ENCODE measurements at places on chromosomes 3 and 15.

DNA sequence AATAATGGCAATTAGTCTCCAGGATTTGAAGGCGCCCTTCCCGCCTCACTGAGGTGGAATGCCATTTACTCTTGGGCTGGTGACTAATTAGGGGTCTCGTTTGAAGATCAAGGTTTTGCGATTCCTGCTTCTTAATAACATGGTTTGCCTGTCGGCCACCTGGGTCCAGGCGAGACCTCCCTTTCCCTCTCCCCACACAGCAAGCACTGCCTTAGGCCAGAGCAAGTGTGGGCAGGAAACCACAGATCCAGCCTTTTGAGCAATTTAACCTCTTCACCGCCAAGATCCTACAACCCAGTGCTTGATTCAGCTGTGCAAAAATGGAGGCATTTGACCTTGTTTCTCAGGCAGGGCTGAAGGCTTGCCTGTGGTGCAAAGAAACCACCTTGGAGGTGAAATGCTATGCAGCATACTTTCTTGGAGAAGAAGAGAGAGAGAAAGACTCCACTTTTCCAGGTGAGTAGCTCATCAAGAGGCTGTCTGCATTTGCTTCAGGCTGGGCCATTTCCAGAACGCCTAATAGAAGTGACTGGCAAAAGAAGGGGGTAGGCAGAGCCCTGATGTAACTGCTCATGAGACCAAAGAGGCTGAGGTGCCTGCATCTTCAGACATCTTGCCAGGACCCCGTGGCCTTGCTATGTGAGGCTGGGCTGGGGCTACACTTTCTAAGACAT, 34.1 kb upstream of the WNT5A start:
- no peak for DNase-seq

DNA sequence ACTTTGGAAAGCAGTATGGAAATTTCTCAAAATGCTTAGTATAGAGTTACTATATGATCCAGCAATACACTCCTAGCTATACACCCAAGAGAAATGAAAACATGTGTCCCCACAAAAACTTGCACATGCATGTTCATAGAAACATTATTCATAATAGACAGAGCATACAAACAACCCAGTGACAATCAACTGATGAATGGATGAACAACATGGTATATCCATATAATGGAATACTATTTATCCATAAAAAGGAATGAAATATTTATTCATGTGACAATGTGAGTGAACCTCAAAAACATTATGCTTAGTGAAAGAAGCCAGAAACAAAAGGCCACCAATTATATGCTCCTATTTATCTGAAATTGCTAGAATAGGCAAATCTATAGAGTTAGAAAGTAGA, 6.7 kb downstream of the MYH15 start:
- no peak for DNase-seq

DNA sequence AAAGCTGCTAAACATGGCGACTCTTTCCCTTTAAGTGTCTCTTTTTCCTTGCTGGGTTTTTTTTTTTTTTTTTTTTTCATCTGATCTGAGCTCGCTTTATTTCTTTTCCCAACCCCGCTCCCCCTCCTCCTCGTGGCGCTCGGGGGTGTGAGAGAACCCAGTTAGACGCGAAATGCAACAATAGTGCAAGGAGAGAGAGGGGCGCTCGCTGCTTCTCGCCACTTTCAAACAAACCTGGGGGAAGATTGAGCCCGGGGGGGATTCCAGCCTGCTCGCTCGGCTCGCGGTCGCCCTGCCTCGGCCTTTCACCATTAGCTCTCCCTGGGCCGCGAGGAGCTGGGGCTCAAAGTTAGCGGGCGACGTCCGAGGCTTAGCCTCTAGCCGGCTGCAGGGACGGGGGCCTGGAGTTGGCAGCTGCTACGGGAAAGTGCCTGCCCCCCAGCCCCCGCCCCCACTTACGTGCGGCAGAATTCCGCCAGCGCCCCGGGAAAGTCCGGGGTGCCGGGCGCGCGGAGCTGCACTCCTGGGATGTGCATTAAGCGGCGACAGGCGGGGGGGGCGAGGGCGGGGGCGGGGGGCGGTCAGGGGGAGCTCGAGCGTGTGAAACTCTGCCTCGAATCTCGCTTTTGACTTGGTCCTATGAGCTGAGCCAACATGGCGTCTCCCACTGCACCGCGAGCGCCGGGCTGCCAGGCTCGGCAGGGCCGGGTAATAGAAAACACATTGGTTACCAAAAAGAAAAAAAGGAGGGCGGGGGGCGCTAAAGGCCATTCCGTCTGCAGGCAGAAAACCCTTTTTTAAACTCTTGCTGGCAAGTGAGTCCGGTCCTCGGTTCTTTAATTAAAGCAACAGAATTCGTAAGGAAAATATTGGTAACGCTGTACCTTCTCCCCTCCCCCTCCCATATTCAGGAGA, 10.4 kb downstream of the NR2F2 start:
- no peak for DNase-seq

GRCh38 chr15:60396958-60397771, 621 bp downstream of the ANXA2 start:
- DNase-seq: no peak

- DNase-seq: no peak
Measured at GRCh38 chr3:104460477-104461406, 906.0 kb upstream of the ALCAM start.

- no peak for DNase-seq
Measured at GRCh38 chr15:60002528-60003218, 1.4 kb upstream of the FOXB1 start.

DNA sequence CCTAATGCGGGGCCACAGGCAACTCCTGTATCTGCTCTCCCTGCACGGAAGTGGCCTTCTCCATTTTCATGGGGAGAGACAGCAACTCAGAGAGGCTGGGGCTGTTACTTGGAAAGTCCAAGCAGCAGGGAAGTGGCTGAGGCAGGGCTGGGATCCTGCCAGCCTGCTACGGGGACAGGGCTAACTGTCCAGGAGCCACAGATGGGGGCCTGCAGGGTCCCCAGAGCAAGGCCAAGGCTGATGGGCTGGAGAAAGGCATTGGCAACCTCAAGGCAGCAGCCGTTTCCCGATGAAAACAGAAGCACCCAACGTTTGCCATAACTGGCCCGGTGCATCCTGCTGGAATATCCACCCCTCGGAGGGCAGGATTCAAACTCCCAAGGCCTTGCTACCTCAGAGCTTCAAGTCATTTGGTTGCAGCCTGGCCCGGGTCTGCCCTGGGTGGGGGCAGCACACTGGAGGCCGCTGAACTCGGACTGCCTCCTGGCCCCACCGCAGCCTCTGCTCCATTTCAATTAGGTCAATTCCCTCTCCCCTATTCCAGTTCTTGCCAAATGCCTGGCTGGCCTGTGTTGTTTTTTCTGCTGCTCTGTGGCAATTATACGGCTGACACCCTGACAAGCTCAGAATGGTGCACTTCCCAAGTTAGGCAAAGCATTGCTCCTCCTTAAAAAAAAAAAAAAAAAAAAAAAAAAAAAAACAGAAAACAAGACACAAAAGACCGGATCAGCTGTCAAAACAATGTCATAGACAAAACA, 143.5 kb downstream of the NUP210 start:
- DNase-seq: no peak

GRCh38 chr3:188309437-188310269, 155.7 kb downstream of the LPP start:
- no peak for DNase-seq

DNA sequence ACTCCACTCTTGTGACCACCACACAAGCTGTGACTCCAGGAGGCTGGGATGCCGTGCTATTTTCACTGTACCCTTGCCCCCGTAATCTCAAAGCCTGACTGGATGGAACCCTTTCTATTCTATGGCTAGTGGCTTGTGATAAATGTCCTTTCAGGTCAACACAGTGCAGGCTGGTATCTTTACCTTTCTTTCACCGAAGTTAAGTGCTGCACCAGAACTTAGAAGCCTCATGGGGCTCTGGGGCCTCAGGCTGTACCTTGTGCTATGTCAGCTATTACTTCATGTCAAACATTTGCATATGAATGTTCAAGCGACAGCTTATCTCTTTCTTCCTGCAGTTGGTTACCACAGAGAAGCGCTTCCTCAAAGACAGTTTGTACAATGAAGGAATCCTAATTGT, 66.8 kb downstream of the RPL39L start:
- DNase-seq: no peak

DNA sequence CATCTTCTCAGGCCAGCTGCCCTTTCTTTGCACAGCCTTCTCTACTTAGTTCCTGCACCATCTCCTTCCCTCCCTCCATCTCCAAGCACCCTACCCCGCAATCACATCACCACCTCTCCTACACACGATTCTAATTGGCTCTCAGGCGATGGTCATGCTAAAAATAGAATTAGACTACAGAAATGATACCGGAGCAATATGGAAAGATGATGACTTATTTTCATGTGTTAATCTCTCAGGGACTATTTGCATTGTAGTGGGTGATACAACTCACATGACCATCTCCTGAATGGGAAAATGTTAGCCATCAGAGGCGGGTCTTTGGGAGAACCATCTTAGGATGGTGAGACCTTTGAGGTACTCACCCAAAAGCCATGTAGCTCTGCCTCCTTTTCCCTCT, 54.7 kb upstream of the PPARG start:
- DNase-seq: no peak

GRCh38 chr3:49397470-49397869, 14.3 kb downstream of the RHOA start:
- no peak for DNase-seq

GRCh38 chr3:76177610-76178009, 392.3 kb upstream of the ZNF717 start:
- no peak for DNase-seq

- no peak for DNase-seq
Measured at GRCh38 chr3:159458010-159458409, 530.6 kb upstream of the IL12A start.

GRCh38 chr3:162719684-162720341, 1223.2 kb downstream of the OTOL1 start:
- no peak for DNase-seq

DNA sequence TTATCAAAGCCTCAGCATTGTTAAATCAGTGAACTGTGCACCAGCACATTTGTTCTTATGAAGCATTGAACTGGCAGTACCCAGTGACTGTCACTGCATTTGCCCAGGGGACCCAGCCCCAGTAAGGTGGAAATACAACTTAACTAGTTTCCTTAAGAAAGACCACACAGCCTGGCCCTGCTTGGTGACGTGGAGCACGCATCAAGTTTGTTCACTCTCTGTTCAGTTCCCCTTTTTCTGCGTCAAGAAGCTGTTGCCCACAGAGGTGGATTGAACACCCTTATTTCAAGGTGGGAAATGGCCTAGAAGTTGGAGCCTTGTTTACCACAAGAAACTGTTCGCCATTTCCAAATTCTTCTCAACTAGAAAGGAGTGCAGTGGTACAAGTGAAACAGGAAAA, 69.9 kb upstream of the AGBL1 start:
- DNase-seq: no peak

DNA sequence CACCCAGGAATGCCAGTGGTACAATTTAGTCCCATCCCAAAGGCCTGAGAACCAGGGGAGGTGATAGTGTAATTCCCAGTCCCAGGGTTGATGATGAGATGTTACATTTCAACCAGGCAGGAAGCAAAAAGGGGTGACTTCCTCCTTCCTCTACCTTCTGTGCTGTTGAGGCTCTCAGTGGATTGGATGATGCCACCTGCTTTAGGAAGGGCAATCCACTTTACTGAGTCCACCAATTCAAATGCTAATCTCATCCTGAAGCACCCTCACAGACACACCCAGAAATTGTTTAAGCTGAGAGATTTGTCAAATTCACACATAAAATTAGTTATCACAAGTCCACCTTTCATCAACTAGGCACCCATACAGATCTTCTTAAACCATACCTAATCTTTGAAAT, 418.5 kb upstream of the GOLIM4 start:
- no peak for DNase-seq

- no peak for DNase-seq
Measured at GRCh38 chr3:157163217-157163953, 3.4 kb upstream of the CCNL1 start.

GRCh38 chr3:127097072-127097405, 95.9 kb upstream of the PRR23E start:
- no peak for DNase-seq

- no peak for DNase-seq
Measured at GRCh38 chr3:31747785-31748184, 215.1 kb downstream of the STT3B start.

GRCh38 chr3:100988080-100988479, 5.1 kb downstream of the ABI3BP start:
- DNase-seq: no peak

GRCh38 chr3:109921509-109921908, 584.2 kb upstream of the DPPA4 start:
- DNase-seq: no peak

DNA sequence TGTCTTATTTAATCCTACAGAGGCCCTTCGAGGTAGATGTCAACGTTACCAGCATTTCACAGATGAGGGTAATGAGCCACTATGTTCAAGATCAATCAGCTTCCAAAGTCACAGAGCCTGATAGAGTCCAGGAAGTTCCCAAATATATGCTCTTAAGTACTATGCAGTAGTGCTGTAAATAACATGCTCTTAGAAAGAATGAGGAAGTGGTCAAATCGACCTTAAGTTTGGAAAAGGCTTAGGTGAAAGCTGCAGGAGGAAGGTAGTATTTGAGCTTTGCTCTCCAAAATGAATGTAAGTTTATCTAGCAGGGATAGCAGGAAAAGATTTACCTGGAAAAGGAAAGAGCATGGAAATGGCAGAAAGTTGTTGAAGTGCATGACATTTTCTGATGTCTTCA, 234.0 kb downstream of the RBMS3 start:
- DNase-seq: no peak

GRCh38 chr3:15428539-15428938, 1.1 kb downstream of the EAF1 start:
- DNase-seq: no peak

- DNase-seq: no peak
Measured at GRCh38 chr15:69992348-69992747, 105.4 kb downstream of the TLE3 start.

DNA sequence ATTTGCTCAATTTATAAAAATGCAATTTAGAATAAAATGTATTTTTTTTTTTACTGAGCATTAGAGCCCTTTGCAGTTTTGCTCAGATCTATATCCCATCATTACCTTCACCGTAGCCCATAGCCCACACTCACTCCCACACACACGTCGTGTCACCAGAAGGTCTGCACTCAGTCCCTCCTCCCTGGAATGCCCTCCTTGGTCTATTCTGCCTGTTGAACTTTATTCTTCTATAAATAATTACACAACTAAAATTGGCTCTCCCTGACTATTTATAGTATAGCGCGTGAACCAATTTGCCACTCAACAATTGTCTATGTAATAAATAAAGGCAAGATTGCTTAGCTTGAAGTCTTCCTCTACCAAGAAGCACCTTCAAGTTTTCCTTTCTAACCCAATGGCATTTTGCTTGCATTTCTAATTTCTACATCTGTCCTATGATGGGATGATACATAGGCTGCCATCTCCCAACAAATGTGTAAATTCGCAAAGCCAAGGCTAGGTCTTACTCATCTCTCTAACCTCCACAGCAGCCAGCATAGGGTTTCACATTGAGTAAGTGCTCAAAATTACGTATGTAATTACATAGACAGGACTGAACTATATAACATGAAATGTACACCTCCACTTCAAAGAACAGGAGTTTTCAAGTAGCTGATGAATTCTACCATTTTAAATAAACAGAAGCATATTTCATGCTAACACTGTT, 172.0 kb upstream of the HES1 start:
- no peak for DNase-seq

GRCh38 chr3:30273304-30274072, 332.9 kb upstream of the TGFBR2 start:
- DNase-seq: no peak

Data from stimulated activated CD4-positive, alpha-beta T cell treated with anti-CD3 and anti-CD28 coated beads, TNF-alpha, amount 100 ng/mL, for 1 hour (primary cell).